Stimulated activated CD4-positive, alpha-beta T cell treated with anti-CD3 and anti-CD28 coated beads, Interleukin-15, amount 100 ng/mL, for 48 hours (primary cell): ENCODE measurements at places on chromosomes 12 and 14.

GRCh38 chr14:101221549-101222160, 318.1 kb upstream of the RTL1 start:
- no peak for DNase-seq

DNA sequence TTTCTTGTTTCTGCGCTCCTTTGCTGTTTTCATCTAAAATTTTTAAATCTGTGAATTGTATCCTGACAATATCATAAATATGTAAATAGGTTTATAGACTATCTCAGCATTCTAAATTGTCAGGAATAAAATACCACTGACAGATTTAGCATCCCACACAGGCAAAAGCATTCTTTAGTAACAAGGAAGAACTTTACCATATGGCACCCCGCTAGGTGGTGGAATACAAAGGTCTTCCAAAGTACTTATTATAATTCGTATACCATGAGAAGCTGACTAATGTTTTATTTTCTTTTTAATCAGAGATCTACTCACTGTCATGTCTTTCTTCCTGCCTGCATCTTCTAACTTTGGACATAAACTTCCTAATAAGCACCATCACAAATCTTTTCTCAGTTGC, 328.8 kb upstream of the NOVA1 start:
- no peak for DNase-seq

DNA sequence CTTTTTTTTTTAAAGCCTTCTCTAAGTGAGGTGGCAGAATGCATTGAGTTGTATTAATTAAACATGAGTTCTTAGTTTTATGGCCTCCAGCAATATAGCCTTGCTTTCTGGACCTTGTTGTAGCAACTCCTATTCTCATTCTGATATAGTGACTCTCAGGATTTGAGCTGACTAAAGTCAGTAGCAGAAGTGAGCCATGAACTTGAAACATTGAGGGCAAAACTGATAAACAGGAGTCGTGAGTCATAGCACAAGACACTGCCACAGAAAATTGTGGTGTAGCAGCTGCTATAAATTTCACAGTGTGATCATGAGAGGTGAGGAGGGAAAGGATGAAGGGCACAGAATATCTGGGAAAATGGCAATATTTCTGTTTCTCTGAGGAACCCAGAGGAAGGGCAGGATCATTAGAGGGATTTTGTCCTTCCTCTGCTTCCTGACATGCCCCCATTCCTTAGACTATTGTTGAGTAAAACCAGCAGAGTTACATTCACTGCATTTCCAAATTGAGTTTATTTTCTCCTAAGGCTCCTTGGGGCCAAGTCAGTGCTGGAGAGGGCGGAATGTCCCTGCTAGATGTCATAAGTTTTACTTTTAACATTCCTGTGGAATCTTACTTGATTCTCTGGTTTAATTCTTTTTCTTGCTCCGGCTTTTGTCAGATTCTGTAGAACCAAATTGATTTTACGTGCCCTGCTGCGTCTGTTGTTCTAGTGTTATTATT, 7.5 kb downstream of the KLRG1 start:
- no peak for DNase-seq

DNA sequence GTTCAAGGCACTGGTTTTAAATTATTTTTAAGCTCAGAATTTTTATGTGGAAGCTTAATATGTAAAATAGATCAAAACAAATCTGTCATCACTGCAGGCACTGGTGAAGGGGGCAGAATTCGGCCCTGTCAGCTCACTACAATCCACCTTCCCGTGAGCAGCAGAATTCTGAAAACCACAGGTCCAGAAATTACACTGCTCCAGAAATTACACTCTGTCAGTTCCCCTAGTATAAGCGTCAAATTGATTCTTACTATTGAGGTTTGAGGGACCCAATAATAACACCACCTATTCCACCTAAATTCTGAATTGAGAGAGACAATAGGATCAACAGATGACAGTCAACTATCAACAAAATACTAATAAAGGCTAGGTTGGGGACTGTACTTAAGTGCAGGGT, 245.5 kb downstream of the PHLDA1 start:
- DNase-seq = no peak

GRCh38 chr12:106254724-106255123, 6.9 kb upstream of the CKAP4 start:
- DNase-seq = no peak

DNA sequence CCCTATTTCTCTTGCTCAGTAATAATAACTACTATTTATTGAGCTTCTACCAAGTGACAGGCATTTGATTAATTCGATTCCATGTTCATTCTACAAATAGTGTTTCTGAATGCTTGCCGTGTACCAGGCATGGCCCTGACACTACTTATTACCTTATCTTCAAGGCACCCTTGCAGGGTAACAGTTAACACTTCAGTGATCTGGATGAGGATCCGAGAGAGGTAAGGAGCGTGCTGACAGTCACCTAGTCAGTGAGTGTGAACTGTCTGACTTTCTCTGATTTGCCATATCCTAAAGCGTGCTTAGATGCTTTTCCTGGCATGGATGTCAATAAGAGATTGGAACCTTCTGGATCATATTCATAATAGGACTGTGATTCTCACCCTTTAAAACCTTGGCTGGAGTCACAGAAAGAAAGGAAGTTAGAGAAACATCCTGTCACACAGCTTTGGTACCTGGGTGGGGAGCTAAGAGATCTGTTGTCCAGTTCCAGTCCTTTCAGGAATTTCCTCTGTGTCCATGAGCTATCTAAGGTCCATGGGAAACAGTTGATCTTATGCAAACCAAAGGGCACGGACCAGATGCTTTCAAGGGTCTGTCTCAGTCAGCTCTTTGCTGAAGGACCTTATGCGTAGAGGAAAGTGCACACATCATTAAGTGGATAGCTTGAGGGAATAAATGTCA, 54.8 kb downstream of the PPFIBP1 start:
- DNase-seq = no peak

DNA sequence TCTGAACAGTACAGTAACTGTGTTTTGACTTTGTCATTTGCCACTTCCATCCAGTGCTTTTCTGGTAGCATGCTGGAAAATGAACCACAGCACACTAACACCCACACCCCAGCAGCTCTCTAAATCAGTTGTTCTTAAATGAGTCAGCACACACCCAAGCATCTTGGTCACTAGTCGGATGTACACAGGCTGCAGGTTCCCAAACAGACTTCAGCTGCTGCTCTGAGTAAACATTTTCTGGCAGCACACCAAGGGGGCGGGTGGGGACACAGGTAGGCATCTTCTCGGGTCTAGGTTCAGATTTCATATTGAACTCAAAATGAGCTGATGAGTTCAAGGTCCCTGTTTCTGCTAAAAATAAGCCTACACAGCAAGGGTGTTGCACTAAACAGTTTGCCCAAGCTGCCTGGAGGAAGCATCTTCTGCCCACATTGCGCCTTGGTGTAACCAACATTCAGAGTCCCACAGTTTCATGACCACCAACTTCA, 39.8 kb downstream of the IFNG start:
- peak; percentile 70 for DNase-seq
